8988T (cell line): ENCODE measurements at places on chromosomes 16 and 17.

DNA sequence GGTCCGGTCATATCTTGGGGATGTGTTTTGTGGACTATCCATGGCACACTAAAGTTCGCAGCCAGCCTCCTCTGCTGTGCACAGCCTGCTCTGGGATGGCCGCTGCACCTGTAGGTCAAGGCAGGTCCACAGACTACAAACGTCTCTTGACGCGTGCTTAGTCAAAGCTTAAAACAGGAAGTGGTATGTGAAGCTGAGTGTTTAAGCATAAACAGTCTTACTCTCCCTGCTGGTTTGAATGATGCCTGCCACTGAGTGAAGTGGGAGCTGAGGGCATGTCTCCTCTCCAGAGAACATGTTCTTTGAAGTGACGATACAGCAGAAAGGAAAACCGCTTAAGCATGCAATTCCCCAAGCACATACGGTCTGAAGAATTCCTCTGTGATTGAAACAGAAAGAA is 365.6 kb downstream of the SLC39A11 start:
- DNase-seq = no peak

DNA sequence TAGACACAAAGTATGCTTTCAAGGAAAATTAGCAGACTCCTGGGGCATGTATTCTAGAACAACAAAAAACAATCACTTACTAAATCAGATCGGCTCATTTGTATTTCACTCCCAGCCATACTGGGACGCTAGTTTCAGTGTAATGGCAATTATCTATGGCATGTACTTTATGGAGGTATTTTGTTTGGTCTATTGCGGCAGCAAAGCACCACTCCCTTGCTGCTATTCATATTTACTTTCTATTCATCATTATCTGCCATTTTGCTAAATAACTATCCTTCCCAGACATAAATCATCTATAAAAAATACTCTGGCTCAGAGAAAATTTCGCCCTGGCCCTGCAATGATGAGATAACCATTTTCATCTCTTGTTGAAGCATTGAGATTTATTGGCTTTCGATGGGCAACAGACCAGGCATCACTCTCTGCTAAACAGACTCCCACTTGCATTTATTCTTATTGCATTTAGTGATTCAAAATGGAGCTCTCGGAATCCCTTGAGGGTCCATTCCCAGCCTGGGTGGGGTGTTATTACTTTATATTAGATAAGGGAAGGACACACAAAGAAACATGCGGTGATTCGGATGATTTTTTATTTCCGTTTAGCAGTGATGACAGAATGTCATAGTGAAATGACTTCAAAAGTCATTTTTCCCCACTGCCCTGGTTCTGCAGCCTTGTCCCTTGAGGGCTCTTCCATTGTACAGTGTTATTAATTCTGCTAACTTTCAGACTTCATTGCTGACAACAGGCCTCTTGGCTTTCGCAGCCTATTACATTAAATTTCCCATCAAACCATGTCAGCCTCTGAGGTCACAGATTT is 225.8 kb downstream of the IRX3 start:
- no peak for DNase-seq

GRCh38 chr16:49767414-49767813 is 88.5 kb downstream of the ZNF423 start:
- no peak for DNase-seq

GRCh38 chr17:43875476-43876147 is 28.6 kb downstream of the CD300LG start:
- DNase-seq = no peak

GRCh38 chr17:37116671-37117185 is 168.0 kb downstream of the AATF start:
- no peak for DNase-seq

DNA sequence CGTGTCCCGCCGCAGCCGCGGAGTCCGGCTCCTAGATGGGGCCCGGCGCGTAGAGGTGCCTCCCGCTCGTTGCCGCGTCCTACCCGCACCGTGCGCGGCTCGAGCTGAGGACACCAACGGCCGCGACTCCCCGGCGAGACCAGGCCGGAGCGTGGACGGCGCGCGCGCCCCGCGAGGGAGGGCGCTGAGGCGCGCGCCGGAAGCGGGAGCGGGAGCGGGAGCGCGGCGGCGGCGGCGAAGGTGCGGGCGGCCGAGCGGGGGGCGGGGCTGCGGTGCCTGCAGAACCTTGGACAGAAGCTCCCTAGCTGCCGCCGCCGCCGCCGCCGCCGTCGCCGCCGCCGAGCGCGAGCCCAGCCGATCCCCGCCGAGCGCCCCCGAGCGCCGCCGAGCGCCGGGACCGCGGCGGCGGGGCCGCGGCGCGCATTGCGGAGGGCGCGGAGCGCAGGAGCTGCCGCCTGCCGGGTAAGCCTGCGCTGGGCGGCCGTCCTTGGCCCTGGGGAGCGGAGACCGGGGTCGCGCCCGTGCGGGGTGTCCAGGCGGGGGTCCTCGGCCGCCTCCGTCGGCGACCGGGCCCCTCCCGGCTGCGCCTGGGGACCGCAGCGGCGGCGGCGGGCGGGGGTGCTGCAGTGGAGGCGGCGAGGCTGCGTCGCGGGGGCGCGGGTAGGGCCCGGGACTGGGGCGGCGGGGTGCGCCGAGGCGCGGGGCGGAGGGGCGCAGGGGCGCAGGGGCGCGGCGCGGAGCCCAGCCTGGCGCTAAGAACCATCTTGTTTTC is at the start of gene CDK5R1:
TSS of gene CDK5R1 (plus strand) at position 293 of the 772 bp plus-strand sequence. CDS start 628 bp downstream, outside the sequence.
- peak; percentile 72 for DNase-seq

DNA sequence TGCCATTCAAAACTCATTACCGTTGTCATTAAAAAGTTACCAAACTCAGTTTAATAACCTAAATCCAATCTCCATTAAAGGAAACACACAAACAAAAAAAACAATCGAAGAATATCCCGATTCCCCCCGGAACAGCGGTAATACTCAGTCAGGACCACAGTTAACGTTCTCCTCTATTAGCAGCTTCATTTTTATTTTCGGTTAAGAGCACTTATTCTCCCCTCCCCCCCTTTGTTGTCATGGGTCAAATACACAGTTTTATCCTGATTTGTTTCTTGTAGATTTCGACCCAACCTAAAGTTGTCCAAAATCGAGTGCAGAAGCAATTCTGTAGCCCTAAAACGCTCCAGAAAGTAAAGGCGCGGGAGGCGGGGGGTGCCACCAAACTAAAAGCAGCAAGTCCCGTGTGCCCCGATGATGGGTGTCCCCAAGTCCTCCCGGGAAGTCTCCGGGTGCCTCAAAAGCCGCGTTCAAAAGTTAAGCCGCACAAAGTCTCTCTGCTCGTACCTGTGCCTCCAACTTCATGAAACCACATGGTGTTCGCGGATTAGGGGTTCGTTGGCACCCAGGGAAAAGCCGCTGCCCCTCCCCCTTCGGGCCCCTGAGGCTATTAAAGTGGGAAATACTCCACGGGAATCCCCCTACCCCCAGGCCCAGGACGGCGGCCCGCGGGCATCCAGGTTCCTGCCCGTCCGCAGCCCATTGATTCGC is 996 bp downstream of the SUMO2 start:
- DNase-seq = no peak

GRCh38 chr17:77049440-77049839 is 91.3 kb upstream of the SEC14L1 start:
- no peak for DNase-seq

GRCh38 chr16:26441178-26441577 is 625.5 kb upstream of the C16orf82 start:
- no peak for DNase-seq

GRCh38 chr16:54145881-54146280 is 140.7 kb downstream of the IRX3 start:
- no peak for DNase-seq

- no peak for DNase-seq
Observed at GRCh38 chr16:53805752-53806151, 101.8 kb downstream of the FTO start.

DNA sequence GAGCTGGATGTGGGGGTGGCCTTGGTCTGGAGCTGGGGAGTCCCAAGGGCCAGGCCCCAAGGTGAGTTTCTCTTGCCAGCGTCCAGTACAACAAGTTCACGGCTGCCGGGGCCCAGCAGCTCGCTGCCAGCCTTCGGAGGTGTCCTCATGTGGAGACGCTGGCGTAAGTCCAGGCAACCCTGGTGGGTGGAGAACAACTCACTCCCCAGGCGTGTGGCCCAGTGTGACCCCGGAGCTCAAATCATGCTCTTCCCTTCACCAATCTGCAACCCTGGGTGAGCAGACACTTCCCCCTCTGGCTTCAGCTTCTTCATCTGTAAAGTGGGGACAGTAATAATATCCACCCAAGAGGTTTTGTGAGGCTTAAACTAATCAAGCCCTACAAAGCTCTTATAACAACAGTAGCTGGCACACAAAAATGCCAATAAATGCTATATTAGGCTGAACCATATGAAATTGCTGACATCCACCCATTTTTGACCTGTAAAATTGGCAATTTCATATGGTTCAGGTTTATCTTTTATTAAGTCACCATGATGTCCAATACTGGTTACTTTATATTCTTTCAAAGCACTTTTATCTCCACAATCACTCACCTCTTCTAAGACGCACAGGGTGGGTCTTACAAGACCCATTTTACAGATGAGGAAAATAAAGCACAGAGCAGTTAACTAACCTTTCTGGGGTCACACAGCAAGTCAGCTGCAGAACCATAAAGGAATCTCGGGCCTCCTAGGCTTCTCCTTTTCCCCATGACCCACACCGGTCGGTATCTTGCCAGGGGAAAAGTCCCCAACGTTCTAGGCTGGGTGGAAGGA is 19.7 kb downstream of the DEXI start:
- DNase-seq = no peak

DNA sequence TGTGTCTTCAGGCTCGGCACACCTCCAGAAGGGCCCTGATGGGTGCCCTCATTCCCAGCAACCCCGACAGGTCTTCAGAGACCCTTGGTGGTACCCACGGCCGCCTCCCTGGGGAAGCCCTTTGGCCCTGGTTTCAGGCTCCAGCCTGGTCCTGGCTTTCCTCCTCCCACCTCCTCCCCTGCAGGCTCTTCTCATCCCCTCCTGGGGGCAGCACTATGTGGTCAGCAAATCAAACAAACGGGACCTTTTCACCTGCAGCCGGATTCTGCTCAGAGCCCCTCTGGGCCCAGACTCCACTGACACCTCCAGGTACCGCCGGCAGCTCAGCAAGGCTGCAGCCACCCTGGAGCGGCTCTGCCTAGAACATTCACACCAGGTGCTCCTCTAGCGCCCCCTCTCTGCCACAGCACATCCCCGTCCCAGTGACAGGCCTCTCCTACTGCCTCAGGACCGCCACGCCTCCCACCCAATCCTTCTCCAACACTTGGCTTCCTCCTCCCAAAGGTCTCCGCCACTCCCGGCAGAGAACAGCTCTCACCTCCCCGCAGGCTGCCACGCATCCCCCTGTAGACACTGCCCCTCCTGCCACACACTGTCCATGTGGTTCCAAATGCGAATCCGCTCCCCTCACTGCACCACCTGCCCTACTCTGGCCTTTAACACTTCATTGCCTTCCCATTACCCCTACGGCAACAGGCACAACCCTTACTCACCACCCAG is 12.0 kb downstream of the CORO7 start:
- peak; percentile 77 for DNase-seq

DNA sequence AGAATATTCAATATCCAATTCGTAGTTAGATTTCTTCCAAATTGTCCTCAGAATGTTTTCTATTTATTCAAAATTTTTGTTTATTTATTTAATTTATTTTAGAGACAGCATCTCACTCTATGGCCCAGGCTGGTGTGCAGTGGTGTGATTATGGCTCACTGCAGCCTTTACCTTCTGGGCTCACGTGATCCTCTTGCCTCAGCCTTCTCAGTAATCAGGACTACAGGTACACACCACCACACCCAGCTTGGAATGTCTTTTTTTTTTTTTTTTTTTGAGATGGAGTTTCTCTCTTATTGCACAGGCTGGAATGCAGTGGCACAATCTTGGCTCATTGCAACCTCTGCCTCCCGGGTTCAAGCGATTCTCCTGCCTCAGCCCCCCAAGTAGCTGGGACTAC is 3.5 kb upstream of the DRG2 start:
- DNase-seq = no peak

DNA sequence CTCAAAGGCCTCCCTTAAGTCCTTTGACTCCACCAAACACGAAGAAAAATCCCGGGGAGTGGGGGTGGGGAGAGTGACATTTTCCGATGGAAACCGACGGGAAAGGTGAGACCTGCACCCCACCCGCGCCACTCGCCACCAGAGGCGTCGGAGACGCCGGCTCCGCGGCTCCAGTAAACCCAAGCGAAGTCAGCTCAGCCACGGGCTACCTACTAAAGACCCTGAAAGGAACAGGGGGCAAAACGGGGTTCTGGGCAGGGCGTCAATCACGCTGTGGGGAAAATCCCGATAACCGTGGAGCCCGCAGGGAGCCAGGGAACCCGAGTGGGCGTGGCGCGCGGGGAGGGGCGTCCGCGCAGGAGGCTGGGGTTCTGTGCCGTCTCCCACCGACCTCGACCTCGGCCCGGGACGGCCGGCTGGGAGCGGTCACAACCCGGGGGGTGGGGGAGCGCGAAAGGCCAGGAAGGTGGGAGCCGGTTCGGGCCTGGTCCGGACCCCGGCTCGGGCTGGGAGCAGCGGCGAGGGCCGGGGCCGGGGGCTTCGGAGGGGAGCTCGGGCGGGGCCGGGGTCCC is 565 bp downstream of the WDR45B start:
- DNase-seq = peak; percentile 57

GRCh38 chr17:53039981-53040380 is 782.7 kb upstream of the KIF2B start:
- DNase-seq = no peak

DNA sequence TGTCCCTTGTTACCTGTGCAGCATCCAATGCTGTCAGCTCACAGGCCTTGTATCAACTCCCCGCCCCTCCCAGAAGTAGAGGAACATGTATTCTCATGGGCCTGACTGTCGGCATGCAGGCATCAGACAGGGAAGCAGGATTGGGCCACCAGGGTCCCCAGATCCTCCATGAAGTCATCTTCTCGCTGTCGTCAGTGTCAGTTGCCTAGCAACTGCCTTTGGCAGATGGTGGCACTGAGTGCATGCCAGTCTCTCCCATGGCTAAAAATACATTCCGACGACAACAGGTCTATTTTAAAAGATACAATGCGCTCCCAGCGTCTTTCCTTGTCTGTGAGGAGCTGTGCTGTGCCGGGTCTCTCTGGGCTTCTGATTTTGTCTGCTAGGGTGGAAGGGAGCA is 36.8 kb upstream of the CES5A start:
- no peak for DNase-seq

DNA sequence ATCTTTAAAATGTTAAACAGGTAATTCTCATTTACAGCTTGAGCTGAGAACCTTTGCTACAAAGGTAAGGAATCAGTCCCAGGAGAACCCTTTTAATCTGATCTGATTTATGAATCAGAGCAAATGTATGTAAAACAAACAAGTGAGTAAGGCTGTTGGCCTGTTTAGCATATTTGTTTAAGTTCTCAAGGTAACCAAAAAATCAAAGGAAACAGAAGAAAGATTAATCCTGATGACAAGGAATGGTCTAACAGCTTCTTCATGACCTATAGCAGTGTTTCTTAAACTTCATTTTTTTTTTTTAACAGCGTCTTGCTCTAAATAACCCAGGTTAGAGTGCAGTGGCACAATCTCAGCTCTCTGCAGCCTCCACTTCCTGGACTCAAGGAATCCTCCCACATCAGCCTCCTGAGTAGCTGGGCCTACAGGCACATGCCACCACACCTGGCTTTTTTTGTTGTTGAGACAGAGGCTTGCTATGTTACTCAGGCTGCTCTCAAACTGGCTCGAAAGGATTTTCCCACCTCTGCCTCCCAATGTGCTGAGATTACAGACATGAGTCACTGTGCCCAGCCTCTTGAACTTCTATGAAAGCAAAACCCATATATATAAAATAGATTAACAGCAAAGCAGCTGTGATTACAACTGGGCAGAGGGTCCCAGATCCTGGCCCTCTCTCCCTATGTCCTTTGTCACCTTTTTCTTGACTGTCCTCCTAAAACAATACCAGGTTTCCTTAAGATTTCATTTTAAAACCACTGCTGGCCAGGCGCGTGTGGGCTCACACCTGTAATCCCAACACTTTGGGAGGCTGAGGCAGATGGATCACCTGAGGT is 5.1 kb upstream of the JPT1 start:
- DNase-seq = no peak

- no peak for DNase-seq
Observed at GRCh38 chr17:50181591-50182560, 16.1 kb downstream of the SGCA start.
